Endothelial cell of umbilical vein (primary cell): ENCODE measurements at places on chromosomes 2 and 18. TPM values are rescaled to one million over a fixed set of nuclear protein-coding genes. Genes with fewer than 3 reads are reported as not detected.
A peak's percentile ranks its signal among the peaks of the same experiment; 100 is the strongest.

RGPD8 gene
- polyA plus RNA-seq, result 0.75 and 0.98 TPM in 2 replicates

DNA sequence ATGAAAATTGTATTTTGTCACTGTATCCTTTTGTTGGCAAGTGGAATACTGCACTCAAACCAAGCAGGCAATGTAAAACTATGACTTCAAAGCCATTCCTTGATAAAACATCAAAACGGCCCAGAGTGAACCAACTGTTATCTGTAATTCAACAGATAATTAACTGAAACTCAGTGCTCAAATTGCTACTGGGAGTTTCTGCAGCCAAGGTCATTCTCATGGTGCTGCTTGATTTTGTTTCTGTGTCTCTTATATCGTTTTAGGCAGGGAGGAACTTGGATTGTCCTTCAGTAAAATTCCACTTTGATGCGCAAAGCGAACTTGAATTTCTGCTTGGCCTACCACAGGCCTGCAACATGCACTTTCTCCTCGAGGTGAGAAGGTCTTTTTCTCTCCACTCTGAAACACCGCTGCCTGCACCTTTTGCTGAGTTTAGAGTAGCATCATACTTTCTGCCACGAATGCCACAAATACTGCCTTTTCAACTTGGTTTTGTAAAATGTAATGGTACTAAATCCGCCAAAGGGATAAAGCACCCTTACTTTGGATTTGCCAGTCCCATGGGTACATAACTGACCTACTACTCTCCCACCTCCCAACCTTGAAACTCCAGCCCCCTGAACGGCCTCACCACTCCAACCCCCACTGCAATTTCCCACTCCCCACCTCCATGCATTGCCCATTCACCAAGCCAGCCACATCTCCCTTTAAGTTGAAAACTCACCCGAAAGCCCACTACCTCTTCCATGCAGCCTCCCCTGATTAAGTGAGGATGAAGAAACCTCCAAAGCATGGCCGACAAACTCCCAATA, 204.7 kb downstream of the TGIF1 start:
- no peak for DNase-seq

ZSWIM2 gene
- not detected in 2 replicates for polyA plus RNA-seq

DNA sequence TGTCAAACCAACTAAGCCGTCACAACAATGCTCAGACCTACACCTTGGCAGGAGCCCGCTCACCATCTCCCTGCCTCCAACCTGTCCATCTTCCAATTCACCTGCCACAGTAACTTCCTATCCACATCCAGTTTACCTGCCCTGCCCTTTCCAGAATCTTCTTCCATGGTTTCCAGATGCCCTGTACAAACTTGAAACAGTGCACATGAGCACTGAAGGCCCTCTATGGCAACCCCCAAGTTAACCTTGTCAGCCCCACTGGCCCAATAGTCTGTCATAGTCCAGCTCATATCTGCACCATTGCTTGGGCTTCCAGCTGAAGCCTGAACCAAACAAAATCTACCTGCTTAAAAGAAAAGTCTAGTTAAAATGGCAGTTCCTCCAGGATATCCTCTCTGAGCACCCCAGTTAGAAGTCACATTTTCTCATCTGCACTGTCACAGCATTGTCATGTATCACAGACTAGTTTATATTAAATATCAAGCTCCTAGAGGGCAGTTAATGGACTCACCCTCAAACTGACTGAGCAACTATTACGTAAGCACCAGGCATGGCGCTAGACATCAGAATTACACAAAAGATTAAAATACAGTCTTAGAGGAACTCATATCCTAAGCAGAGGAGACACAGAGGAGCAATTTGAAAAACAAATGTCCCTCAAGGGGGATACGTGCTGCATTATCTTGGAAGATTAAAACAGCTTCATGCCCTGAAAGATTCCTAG, 11.6 kb downstream of the NFE2L2 start:
- no peak for DNase-seq

GRCh38 chr2:23293063-23293462, 91.9 kb upstream of the KLHL29 start:
- no peak for DNase-seq

PLB1 gene
- polyA plus RNA-seq, result 0.08 and 0.75 TPM in 2 replicates

DNA sequence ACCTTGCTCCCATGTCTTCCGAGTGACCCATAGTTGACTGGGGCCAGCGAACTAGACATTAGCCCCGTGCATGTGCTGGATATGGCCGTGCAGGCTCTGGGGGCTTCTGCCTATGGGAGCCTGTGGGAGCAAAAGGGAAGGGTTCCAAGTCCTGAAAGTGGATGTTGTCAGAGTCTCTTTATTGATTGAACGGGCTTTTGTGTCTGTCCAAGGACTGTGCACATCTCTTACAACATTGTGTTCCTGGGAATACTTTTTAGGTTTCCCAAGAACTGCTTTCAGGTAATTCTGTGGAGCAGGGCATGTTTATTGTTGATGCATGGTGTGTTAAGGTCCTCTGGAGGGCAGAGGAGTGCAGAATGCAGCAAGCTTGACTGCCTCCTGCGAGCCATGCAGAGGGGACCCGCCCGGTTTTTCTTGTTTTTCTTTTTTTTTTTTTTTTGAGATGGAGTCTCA, 5.0 kb downstream of the RNF144A start:
- no peak for DNase-seq

DNA sequence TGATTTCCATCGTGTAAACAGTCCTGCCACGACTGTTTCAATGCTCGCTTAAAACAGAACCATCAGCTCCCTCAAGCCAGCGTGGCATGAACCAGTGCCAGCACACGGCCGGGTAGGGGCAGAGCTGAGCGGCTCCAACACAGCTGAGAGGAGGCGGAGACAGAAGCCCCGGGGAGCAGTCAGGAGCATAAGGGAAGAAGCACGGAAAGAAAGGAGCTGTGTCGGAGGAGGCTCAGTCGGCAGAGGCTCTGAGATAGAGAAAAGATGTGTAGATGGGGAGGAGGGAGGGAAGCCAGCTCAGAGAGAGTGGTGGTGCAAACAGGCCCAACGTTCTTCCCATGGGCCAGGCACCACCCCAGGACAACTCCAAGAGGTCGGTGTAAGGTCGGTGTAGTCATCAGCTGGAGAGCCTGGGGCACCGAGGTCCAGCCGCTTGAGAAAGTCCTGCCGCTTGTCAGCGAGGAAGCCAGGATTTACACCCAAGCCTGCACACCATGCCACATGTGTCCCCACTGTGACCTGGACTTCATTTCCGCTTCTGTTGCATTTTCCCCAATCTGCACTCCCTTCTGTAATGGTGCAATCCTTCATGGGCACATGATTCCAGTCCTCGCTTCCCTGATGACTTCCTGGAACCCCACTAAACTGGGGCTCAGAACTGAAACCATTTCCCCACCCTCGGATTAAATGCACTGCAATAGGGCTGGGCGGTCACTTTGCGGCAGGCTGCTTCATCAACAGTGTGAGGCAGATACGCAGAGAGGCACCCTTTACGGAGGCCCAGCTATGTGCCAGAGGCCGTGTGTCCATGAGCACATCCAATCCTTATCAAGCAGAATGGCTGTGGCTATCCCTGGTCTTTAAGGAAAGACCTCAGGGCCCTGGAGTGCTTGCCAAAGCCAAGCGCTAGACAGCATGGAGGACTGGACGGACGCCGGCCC, 43.5 kb downstream of the CYP27C1 start:
- no peak for DNase-seq

GRCh38 chr2:32496662-32497061, 131.2 kb upstream of the TTC27 start:
- DNase-seq, result no peak

GRCh38 chr2:4140281-4140970, 437.1 kb downstream of the DCDC2C start:
- DNase-seq, result no peak

DNA sequence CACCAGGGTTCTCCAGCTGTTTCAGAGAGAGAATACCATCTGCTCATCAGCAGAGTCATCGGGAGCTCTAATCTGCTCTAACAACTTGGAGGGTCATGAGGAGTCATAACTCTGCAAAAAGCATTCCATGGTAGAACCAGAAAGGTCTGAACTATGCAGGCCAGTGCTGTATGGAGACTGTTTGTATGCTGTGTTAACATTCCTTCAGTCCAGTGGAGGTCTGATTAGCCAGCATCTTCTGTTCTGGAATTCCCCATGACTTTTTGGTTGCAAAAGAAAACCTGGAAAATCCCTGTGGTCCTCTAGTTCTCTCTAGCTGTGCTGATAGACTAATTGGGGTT, 9.4 kb upstream of the ITGB6 start:
- DNase-seq, result peak; percentile 46

DNA sequence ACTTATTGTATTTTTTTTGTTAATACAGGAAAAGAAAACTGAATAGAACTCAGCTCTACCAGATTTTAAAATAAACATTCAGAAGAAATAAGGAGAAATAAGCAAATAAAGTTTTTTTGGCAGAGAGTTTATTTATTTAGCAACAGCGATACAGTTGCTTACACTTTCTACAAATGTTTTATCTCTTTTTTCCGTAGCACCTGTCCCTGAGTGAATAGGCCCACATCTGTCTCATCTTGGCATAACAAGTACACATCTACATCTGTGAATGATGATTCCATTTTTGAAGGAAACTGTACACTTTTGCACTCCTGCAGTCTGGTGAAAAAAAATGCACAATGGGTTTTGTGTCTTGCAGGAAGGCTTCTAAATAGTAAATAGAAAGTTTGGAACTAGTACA, 783.6 kb upstream of the ZEB2 start:
- DNase-seq, result no peak

LGALSL gene
- 2.1 and 2.6 TPM in 2 replicates for polyA plus RNA-seq
